ENCODE measurements at places on chromosomes 1 and 21. TPM values are rescaled to one million over a fixed set of nuclear protein-coding genes. Genes with fewer than 3 reads are reported as not detected.
A peak's percentile ranks its signal among the peaks of the same experiment; 100 is the strongest.

GRCh38 chr1:64295561-64295960 is 92.1 kb downstream of the UBE2U start:
- DNase-seq, result no peak

ADAMTS1 gene
- 4.3 TPM for total RNA-seq

SMIM1 gene
- 8.7 TPM for total RNA-seq

GRCh38 chr1:180672105-180672504 is 40.3 kb downstream of the XPR1 start:
- no peak for DNase-seq

DNA sequence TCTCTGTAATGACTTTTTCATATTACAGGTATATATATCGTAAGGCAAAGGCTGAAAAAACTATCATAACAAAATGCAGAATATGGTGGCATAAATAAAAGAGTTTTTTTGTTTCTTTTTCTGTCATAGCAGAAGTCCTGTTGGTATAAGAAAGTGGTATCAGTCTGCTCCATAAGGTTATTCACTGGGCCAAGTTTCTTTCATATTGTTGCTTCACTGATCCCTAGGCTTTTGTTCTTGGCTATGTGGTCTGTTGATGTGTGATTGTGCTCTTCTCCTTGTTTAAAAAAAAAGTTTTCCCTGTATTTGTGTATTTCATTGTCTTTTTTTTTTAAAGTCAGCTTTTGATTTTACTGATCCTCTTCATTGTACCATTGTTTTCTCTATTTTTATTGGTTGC is 26.0 kb downstream of the PTBP2 start:
- DNase-seq, result no peak

DNA sequence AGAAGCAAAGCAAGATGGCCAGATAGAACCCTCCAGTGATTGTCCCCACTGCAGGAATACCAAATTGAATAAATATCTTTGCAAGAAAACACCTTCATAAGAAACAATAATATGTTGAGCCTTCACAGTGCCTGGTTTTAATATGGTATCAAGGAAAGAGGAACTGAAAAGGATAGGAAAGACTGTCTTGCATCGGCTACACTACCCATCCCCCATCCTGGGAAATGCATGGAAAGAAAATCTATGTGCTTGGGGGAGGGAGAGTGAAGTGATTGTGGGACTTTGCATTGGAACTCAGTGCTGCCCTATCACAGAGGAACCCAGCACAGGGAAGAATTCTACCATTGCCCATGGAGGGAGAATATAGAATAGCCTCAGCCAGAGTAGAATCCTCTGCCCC is 28.6 kb upstream of the AK5 start:
- DNase-seq, result no peak

- peak; percentile 43 for DNase-seq
Measured at GRCh38 chr1:44043176-44044070, 12.2 kb upstream of the SLC6A9 start.

FNDC7 gene
- total RNA-seq, result not detected

RLF gene
- total RNA-seq, result 5.9 TPM

- DNase-seq, result no peak
Measured at GRCh38 chr21:24097181-24097580, 1510.1 kb downstream of the MRPL39 start.

DNA sequence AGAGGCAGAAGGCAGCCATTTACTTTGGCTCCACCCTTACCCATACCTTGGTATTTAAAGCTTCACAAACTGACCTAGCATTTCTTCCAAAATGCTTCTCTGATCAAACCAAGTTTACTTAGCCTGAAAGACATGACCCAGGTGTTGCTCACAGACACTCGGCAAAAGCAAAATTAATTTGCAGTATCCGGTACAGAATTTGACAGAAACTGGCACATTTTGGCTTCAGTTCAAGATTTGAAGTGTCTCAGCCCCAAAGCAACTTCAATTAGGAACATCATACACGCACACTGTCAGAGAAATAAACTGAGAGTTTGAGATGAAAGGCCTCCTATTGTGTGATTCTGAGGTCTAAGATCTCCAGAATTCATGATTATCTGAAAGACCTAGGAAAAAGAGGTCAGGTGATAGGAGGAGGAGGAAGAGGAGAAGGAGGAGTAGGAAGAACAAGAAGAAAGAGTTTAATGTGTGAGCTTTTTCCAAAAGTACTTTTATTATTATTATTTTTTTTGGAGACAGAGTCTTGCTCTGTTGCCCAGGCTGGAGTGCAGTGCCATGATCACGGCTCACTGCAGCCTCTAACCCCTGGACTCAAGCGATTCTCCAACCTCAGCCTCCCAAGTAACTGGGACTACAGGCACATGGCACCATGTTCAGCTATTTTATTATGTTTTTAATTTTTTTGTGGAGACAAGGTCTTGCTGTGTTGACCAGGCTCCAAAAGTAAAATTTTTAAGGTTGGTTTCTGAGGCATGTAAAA is 143.6 kb downstream of the SLC45A1 start:
- DNase-seq, result no peak

ADORA3 gene
- total RNA-seq, result 3.4 TPM

DNA sequence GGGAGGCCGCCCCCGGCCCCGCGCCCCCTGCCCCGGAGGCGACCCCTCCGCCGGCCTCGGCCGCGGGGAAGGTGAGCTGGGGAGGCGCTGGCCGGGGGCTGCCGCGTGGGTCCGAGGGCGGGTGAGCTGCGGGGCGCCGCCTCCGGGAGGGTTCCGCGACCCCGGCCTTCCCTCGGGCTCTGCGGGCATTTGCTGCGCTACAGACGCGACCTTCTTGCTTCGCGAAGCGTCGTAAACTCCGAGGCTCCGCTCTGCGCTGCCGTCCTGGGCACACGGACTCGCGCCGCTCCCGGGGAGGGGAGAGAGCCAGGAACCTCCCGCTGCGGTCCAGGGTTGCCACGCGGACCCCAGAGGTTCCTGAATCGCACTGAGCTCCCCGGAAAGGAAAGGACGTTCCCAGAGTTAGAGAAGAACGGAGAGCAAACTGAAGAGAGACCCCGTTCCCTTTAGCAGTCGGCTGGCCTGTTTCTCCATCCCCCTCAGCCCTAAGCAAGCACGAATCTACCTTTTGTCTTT is 345 bp downstream of the SLX9 start:
- DNase-seq, result no peak

MXRA8 gene
- 3.4 TPM for total RNA-seq

DNA sequence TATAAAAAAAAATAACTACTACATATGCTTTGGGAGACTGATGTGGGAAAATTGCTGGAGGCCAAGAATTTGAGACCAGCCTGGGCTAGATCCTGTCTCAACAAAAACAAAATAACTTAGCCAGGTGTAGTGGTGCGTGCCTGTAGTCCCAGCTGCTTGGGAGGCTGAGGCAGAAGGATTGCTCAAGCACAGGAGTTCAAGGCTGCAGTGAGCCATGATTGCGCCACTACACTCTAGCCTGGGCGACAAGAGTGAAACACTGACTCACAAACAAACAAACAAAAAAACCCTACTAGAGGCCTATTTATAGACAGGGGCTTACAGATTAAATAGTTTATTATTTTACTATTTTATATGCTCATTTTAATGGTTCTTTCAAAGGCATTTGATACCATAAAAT is 80.0 kb downstream of the LHX4 start:
- no peak for DNase-seq

VHLL gene
- total RNA-seq, result not detected

DNA sequence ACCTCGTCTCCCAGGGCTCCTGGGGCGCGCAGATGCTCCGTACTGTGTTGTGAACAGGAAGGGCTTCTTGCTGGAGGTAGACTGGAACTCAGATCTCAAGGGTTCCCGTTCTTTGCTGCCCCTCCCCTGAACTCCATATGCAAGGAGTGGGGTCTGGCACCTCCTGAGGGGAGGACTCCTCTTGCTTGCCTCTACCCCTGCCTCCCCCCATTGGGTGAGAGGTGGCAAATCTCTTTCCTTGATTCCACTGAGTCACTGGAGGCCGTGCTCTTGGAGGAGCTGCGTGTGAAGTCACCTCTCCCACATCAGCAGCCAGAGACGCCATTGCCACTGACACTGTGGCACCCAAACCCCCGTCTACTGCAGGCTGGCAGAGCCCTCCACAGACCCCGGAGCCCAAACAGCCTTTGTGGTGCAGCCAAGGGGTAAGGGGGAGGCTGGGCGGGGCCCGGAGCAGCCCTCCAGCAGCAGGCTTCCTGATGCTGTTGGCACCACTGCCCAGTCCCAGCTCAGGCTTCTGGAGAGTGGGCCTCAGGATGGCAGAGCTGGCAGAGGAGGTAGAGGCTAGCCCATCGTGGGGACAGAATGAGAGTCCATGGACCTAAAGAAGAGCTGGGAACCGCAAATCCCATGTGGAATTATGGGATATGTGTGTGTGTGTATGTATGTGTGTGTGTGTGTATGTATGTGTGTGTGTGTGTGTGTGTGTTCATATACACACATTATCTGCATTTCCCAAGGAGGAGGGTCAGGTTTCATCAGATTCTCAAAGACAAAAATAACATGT is 104.9 kb upstream of the RUNX3 start:
- DNase-seq, result no peak

DNA sequence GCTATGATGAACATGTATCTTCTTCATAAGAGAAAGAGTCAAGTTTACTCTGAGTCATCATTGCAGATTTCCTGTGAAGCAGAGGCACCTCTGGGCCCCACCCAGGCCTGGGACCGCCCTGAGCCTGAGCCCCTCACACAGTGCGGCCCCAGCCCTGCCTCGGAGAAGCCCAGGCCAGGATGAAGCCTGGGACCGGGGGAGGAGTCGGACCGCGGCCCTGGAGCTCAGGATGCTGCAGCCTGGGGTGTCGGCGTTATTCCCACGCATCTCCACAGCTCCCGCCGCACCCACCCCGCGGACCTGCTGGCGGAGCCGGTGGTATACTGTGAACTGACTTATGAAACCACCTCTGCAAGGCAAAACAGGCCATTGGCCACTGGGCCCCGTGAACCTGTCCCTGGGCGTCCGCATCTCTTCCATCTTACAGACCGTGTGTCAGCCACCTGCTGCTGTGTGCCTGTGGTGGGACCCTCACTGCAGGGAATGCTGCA is 2.4 kb upstream of the COL6A1 start:
- DNase-seq, result no peak

SSBP3 gene
- total RNA-seq, result 24.3 TPM

DNA sequence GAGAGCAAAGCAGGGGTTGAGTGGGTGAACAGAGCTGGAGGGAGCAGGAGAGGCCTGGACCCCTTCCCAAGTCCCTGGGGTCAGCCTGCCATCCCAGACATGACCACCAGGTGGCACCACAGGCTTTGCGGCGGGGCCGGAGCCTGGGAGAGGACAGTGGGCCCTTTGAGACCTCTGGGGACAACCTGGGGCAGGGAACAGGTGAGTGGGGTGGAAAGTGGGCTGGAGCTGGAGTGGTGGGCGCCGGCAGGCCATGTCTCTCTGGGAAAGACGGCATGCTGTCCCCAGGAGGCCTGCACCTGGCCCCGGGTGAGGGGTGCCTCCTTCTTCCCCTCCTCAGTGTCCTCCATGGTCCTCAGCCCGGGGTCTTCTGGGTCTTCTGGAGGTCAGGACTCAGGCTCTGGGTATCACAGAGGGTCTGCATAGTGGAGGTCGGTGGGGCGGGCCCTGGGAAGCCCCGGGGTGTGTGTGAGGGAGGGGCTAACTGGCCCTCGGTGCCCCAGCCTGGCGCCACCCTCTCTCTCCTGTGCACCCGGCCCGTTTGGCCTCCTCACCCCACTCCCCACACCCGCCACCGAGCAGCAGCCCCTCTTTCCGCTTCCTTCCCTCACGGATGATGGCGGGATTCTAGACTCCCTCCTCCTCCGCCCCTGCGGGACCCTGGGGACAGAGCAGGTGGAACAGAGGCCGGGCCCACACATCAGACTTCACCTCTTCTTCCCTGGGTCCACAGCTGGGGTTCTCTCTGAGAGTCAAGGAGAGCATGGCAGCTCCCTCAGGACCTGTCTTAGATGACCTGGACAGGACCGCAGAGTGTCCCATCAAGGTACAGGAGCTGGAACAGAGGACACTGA is 28.5 kb upstream of the PKP1 start:
- DNase-seq, result peak; percentile 55

DNA sequence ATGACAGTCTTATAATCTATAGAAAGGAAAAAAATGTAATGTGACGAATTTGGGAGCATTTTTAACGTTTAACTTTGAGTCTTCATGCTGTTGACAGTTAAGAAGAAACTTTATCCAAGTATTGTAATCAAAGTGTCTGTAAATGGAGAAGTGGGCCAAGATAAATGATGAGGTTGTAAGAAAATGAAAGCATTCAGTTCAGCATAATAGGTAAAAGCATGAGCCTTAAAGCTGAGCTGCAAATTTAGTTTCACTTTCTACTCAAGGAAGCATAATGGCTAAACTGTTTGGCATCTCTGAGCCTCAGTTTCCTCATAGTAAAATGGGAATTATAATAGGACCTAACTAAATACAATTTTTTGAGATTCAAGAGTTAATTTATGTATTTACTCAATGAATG is 1554.8 kb downstream of the KCNT2 start:
- no peak for DNase-seq

CRP gene
- total RNA-seq, result 8,060 TPM

OR2T2 gene
- not detected for total RNA-seq

GRCh38 chr1:154221278-154222001 is 685 bp downstream of the UBAP2L start:
- DNase-seq, result peak; percentile 76

S100B gene
- total RNA-seq, result 0.62 TPM

TDRD5 gene
- total RNA-seq, result not detected

DNA sequence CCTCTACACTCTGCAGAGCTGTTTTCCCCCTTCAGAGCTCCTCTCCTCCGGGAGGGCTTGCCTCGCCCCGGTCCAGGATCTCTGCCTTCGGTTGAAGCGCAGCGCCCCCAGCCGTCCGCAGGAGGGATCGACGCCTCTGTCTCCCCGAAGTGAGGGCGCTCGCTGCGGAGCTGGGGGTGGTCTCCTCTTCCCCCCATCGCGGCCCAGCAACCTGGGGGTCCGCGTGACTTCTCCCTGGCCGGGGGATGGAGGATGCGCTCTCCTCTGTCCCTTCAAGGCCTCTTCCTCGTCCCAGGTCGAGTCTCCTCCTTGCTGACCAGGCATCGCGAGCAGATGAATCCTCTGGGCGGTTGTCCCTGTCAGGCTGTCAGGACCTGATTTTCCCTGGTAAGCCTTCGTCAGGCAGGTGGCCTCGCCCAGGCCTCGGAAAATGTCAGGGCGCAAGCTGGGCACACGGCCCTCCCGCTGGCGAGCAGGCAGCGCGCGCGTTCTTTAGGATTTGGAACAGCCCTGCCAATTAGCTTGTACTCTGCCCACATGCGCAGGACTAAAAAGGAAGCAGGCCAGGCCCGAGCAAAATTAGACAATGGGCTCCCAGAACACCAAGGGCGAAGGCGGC is 90.5 kb downstream of the EDEM3 start:
- DNase-seq, result peak; percentile 84

DNA sequence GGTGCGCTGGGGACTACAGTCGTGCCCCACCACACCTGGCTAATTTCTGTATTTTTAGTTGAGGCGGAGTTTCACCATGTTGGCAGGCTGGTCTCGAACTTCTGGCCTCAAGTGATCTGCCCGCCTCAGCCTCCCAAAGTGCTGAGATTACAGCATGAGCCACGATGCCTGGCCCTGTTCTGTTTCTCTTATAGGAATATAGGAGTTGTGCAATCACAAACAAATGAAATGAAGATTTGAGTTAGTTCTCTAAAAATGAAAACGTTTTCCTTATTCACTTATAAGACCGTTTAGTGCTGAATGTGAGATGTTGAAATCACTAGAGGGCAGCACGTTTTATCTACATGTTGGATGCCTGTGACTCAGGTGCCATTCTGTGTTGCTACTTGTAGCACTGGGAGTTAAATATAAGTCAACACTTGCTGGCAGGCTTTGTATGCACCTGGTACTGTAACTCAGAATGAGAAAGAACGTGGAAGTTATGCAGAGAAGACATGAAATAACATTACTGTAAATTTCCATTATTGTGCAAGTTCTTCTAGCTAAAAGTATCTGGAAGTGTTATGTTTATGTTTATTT is 45.8 kb downstream of the MIGA1 start:
- no peak for DNase-seq

GRCh38 chr21:27447843-27448242 is 481.0 kb upstream of the ADAMTS5 start:
- no peak for DNase-seq

All from right lobe of liver (tissue), 6 donors.